Activated CD4-positive, CD25-positive, alpha-beta regulatory T cell treated with anti-CD3 and anti-CD28 coated beads, Interleukin-2, amount 50 U/mL, for 72 hours (primary cell): ENCODE measurements at places on chromosomes 11 and 22.
A peak's percentile ranks its signal among the peaks of the same experiment; 100 is the strongest.

GRCh38 chr22:36328635-36329253 is 59.0 kb downstream of the MYH9 start:
- DNase-seq = peak; percentile 46

DNA sequence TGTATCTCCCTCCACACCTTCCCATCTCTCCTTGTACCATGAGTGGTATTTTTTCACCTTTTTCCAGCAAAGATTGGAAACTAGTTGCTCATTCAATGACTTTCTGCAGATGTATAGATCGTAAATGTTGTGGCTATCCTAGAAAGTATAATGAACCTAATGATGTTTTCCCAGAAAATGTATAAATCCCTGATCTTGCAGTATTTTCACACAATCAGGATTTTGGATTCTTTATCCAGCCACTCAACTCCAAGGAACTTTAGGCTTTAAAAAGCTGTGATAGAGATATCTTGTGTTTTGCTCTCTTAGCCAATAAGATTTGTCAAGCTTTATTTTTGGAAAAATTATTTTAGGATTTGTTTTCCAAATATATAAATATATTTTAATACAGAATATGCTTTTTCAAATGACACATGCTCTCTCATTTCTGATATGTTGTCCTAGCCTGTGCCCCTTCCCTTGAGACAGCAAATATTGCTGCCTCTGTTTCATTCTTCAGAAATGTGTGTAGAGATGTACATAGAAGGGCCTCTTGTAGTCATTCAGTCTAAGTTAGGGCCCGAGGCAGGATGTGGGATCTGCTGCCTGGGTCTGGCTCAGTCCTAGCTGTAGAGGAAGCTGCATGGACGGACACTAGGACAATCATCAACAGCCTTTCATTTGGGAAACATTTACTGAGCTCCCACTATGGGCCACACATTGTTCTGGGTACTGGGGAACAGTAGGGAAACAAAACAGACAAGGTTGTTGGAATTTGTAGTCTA is 62.4 kb downstream of the NAV2 start:
- no peak for DNase-seq

DNA sequence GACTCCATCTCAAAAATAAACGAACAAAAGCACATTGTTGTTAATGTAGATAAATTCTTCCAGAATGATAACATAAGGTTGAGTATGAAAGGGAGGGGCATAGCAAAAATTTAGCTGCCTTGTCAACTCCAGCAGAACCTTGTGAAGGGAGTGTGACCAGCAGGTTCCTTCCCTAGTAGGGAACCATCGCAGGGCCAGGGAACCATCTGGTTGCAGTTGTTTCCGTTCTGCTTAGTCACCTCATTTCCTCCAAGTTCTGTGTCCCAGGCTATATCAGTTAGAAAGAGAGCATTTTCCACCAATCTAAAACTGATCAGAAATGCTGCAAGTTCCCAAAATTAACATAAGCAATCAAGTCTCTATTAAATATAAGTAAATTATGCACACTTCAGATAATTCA is 126.7 kb upstream of the BLID start:
- no peak for DNase-seq

GRCh38 chr11:92393218-92393617 is 168.6 kb downstream of the FAT3 start:
- DNase-seq = no peak

- DNase-seq = no peak
Measured at GRCh38 chr22:33851240-33851639, 69.0 kb downstream of the LARGE1 start.

DNA sequence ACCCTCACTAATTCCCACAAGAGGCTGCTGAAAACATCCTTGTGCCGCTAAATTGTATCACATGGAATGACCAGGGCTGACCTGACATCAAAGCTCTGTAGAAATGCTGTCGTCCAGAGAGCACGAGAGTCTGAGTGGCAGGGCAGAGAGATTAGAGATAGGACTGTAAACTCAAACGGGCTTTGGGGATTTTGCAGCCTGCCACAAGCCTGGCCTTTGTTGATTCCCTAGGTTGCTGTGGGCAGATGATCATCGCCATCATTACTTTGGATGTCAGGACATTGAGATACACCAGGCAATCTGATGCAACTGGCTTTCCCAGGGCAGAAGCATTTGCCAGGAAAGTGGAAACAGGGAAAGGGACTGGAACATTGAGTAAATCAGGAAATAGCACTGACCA is 131.6 kb downstream of the ETS1 start:
- DNase-seq = no peak

DNA sequence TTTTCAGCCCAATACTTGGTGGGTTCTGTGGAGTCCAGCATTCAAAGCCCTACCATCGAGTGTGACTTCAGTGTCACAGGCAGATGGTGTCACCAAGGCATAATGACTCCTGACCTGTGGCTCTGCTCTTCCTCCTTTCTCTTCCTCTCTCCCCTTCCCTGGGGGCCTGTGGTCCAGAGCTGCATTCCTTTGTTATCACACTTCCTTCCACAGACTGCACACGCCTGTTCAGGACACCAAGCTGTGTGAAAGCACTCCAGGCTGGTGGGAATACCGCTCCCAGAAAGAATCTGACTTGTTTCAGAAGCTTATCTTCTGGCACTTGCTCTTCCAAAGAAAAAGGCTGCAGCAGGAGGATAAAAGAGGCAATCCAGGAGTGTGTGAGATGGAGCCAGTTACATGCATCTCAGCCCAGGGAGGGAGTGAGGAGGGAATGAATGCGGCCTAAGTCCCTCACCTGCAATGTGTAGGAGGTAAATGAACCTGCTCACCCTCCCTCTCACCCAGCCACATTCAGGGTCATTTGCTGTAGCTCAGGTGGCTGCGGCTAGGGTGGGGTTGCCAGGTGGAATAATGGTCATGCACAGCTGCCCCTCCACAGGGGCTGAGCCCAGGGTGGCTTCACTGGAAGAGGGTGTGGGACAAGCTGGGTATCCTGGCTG is 79.3 kb downstream of the ADAMTS15 start:
- DNase-seq = no peak

- no peak for DNase-seq
Measured at GRCh38 chr11:18669711-18670110, 28.9 kb upstream of the TMEM86A start.

- DNase-seq = no peak
Measured at GRCh38 chr22:20962491-20962945, 4.5 kb upstream of the AIFM3 start.

GRCh38 chr11:81359476-81359875 is 1374.2 kb downstream of the FAM181B start:
- DNase-seq = no peak

DNA sequence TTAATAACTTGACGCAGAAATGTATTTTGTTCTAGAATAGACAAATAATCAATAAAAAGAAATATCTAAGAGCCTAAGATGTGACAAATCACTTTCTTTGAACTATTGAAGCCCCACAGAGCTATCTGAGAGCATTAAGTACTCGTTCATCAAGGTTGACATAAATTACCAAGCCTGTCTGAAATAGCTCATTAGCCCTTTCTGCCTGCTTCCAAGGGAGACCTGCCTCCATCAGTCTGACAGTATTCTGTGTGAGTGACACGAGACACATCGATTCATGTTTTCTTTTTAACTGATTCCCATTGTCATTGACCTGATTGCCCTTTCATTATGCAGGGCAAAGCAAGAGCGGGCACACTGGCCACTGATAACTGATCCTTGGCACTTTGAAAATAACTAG is 347.5 kb downstream of the KCNA4 start:
- DNase-seq = no peak

DNA sequence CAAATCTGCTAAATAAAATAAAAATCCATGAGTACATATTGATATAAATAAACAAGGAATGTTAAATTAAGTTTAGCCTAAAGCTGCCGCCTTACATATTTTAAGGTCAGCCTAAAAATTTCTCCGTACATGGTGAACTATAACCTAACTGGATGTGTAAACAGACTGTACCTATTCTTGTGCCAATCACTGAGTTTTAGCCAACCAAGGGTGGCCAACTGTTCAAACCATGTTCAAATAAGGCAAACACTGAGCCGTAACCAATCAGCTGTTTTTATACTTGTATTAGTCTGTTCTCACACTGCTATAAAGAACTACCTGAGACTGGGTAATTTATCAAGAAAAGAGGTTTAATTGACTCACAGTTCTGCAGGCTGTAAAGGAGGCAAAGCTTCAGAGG is 8.6 kb upstream of the QSER1 start:
- no peak for DNase-seq

GRCh38 chr11:126502982-126503381 is 147.5 kb downstream of the ST3GAL4 start:
- DNase-seq = no peak

DNA sequence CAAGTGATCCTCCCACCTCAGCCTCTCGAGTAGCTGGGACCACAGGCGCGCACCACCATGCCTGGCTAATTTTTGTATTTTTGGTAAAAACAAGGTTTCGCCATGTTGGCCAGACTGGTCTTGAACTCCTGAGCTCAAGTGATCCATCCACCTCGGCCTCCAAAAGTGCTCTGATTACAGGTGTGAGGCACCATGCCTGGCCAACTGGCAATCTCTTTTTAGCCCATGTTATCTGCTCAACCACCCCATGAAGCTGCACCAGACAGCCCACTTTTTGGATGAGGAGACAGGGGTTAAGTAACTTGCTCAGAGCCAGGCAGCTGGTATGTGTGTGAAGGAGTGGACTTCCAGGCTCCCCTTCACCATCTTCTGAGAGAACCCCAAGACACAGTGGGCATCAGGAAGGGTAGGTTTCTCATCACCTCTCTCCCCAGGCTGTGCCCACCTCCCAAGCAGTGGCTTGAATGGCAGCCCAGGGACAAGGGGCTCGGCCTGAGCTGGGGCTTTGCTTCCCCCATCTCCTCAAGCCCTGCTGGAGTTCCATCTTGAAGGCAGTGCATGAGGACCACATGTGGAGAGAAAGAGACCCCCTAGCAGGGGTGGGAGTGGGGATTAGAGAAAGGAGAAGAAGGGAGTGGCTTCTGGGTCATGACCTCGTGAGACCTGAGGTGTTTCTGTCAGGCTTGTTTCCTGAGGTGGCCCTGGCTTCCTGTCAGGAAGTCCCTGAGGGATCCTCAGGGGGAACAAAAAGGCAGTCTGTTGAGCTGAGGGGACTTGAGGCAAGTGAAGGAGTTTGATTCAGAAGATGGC is 87.5 kb upstream of the PARVA start:
- no peak for DNase-seq

- DNase-seq = no peak
Measured at GRCh38 chr11:35014346-35014745, 97.9 kb downstream of the PDHX start.

DNA sequence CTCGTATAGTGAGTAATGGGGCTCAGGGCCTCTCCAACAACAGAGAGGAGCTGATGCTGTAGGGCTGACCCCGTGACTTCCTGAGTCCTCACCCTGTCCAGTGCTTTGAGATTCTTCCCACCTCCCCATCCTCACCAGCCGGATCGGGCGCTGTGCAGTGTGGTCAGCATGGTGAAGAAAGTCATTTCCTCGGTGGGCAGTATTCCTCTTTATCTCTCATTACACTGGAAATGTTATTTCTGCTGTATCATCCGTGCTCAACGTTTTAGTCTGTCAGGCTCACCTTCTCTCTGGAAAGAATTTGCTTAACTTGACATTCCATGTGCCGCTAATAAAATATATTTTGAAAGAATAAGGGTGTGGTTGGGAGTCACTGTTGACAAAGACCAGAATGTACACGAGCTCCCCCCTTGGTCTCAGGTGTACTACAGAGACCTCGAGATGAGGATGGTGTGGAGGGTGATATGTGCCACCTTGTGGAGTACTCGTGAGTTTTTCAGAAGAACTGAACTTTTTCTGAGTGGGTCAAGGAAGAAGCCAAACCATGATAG is 25.7 kb upstream of the SCGB1A1 start:
- DNase-seq = no peak

DNA sequence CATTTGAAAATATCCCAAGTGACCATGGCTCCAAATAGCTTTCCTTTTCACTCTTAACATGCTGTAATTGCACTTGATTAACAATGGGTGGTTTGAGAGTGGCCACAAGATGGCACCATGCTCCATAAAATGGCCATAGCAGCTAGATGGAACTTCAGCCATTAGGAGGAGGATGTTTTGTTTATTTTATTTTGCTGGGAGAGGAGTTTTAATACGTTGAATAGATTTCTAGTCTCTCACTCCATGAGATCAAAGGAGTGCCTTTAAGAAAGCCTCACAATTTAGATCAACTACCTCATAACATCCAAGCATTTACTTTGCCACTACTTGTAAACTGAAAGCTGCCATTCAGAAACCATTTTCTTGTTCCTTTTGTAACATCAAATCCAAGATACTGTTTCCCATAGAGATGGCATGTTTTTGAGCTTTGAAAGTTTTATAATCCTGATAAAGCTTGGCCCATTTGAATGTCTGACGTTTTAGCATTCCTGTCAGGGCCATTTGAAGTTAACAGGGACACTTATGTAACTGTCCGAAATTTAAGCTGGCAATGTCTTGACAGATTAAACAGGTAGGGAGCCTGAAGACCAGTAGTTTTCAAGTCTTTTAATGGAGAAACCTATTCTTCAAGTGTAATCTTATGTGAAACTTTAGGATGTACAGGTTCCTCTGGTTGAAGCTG is 4.7 kb downstream of the FEN1 start:
- peak; percentile 57 for DNase-seq

DNA sequence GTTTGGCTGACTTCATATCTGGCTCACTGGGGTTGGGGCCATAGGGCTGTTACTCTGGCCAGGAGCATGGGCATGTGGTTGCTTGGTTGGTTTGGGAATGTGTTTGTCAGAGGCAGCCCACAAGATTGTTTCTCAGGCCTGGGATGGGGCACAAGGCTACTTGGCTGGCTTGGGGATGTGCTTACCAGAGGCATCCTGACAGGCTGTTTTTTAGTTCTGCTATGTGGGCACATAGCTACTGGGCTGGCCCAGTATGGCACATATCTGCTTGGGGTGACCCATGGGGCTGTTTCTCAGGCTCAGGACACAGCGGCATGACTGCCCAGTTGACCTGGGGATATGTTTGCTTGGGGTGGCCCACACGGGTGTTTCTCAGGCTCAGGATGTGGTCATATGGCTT is 94.6 kb upstream of the PGR start:
- no peak for DNase-seq

- DNase-seq = no peak
Measured at GRCh38 chr22:48389916-48390315, 1437.8 kb downstream of the BRD1 start.

DNA sequence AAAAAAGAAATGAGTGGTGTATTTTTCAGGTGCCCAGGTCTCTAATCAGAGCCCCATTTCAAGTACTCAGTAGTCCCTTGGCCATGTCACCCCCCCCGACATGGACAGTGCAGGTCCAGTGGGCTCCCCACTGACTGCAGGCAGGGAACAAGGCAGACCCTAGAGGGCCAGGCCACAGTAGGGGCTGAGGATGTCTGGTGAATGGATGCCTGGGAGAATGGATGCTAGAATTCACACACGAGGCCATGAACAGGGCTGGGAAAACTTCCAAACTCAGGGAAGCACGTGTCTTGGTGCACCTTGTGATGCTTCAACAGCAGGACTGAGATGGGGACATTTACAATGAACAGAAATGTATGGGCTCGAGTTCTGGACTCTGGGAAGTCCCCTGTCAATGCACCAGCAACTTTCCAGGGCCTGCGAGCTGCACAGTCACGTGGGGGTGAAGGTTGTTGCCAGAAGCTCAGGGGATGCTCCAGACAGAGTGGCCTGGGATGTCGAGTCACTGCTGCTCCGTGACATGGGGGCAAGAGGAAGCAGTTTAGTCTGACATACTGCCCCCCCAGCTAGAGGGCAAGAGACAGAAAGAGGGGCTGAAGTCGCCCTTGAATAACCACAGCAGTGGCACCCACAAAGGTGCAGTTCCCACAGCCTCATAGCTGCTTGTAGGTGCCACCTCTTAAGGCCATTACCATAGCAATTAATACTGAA is 3.1 kb downstream of the APOBEC3G start:
- DNase-seq = no peak
